ENCODE measurements at places on chromosomes 13 and 19. TPM values are rescaled to one million over a fixed set of nuclear protein-coding genes. Genes with fewer than 3 reads are reported as not detected.

Gene TMPRSS9
- not detected for total RNA-seq

Gene MUC16
- total RNA-seq, result 0.02 TPM

Gene WDR83
- total RNA-seq, result 15.1 TPM

Gene KLK2
- not detected for total RNA-seq

Gene RFXAP
- 1.3 TPM for total RNA-seq

Gene GPR4
- not detected for total RNA-seq

Gene HSD17B14
- 9.9 TPM for total RNA-seq

Gene FOXO1
- total RNA-seq, result 2.3 TPM

Gene SIGLEC12
- not detected for total RNA-seq

Gene P2RY11
- total RNA-seq, result 2.9 TPM

Gene GARIN5A
- not detected for total RNA-seq

Gene EEF1AKMT1
- total RNA-seq, result 10.7 TPM

Gene ARL11
- not detected for total RNA-seq

Gene SERPINE3
- not detected for total RNA-seq

Gene KIR2DL4
- not detected for total RNA-seq

Gene ETFB
- total RNA-seq, result 48.5 TPM

Gene KLK10
- not detected for total RNA-seq

Gene TMEM238
- 1.2 TPM for total RNA-seq

Gene PSG7
- total RNA-seq, result not detected
